ENCODE measurements at places on chromosomes 4 and X. TPM values are rescaled to one million over a fixed set of nuclear protein-coding genes. Genes with fewer than 3 reads are reported as not detected.
A peak's percentile ranks its signal among the peaks of the same experiment; 100 is the strongest.

Gene NHS
- total RNA-seq, result 2.0 TPM

Gene GATA1
- not detected for total RNA-seq

Gene GRPEL1
- 17.8 TPM for total RNA-seq

Gene TCEAL7
- 8.0 TPM for total RNA-seq

Gene SH3D19
- 118 TPM for total RNA-seq

Gene SHROOM2
- 2.7 TPM for total RNA-seq

Gene NPFFR2
- total RNA-seq, result not detected

Gene IQSEC2
- total RNA-seq, result 10.7 TPM

Gene RADX
- total RNA-seq, result 1.8 TPM

Gene TMEM144
- 9.7 TPM for total RNA-seq

DNA sequence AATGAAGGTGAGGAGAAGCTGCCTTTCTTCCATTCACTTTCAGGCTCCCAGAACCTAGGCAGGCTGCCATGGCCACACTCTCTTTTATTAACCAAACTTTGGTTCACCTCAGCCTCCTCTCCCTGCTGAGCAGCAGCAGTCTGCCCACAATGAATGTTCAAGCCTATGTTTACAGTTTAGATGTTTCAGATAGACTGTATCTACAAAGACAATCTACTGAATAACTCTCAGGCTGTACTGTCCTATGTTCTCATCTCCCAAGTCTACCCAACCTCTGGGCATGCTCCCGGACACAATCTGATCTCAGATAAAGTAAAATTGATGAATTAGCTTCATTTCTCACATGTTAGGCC lies 59.2 kb upstream of the TMEM164 start:
- H3K27me3 ChIP-seq, result no peaks in the 10 kb centered on the region
- no peak overlapping the region for H3K27ac ChIP-seq
- H3K4me3 ChIP-seq, result no peak overlapping the region
- H3K36me3 ChIP-seq, result no peaks in the 10 kb centered on the region
- no peak for DNase-seq

DNA sequence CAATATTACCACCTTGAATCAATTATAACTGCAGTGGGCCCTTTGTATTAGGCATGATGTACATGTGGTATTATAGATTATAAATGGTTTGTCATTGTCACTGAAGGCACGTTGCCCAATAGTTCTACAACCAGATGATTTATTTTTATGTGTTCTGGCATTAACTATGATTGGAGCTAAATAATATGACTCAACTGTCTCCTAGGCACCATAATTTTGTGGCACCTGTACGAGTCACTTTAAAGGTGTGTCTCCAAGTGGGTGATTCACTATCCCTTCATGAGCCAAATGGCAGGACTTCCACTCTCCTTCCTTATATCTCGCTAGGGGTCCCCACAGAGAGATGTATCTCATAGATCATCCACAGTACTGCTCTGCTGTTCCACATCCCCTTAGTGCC lies 6.1 kb upstream of the SMPX start:
- H3K27ac ChIP-seq, result no peak overlapping the region
- no peak overlapping the region for H3K4me3 ChIP-seq
- no peaks in the 10 kb centered on the region for H3K36me3 ChIP-seq

GRCh38 chr4:85149676-85150075 lies 183.2 kb upstream of the WDFY3 start:
- H3K4me3 ChIP-seq, result no peak overlapping the region
- H3K4me1 ChIP-seq, result no peaks in the 10 kb centered on the region
- DNase-seq, result no peak
- no peaks in the 10 kb centered on the region for H3K27me3 ChIP-seq

GRCh38 chr4:176377780-176378179 lies 58.0 kb downstream of the SPCS3 start:
- no peaks in the 10 kb centered on the region for H3K4me1 ChIP-seq
- H3K27ac ChIP-seq, result no peak overlapping the region
- DNase-seq, result no peak
- no peak overlapping the region for H3K4me3 ChIP-seq

GRCh38 chr4:124934916-124935315 lies 222.4 kb upstream of the ANKRD50 start:
- no peak overlapping the region for H3K27ac ChIP-seq
- no peak for DNase-seq
- no peaks in the 10 kb centered on the region for H3K36me3 ChIP-seq
- no peak overlapping the region for H3K4me3 ChIP-seq

DNA sequence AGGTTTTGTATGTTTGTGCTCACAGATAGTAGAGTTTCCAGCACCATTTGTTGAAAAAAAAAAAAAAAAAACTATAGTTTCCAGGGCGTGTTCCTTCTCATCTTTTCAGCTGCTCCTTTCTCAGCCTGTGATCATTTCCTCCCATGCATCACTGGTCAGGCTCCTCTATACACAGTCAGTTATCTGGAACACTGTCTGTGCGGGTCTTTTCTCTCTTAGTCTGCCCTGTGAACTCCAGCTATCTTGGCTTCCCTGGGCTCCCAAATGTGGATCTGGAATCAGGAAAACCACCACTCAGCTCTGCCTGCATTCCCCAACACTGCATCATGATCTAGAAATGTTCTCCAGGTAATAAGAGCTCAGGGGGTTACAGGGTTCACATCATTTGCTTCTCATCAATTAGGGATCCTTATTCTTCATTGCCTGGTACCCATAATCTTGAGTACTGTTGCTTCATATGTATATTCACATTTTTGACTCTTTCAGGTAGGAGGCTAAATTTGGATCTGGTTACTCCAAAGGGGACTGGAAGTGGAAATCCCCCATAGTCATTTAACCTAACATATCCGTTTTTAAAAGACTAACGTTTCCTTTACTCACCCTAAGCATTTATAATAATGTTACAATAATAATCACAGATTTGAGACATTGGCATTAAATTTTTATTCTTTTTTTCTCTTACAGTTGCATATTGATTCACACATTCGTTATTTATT lies 221.8 kb upstream of the KLF3 start:
- no peaks in the 10 kb centered on the region for H3K27me3 ChIP-seq
- H3K36me3 ChIP-seq, result no peaks in the 10 kb centered on the region
- no peaks in the 10 kb centered on the region for H3K4me1 ChIP-seq
- no peak for DNase-seq
- no peak overlapping the region for H3K27ac ChIP-seq

DNA sequence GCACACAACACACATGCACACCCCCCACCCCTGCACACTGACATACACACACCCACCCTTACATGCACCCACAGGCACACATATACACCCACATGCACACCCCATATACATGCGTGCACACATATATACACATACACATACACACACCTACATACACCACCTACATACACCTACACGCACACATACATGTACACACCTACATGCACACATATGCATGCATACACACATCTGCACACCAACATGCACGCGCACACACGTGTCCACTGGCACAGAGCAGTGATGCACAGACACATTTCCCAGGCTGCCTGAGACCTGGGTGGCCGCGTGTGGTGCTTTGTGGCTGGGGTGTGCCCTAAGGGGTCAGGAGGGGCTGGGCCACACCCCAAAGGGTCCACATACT lies 31.7 kb downstream of the FGFRL1 start:
- DNase-seq, result no peak
- H3K27me3 ChIP-seq, result no peaks in the 10 kb centered on the region
- no peak overlapping the region for H3K4me3 ChIP-seq
- no peaks in the 10 kb centered on the region for H3K4me1 ChIP-seq
- no peaks in the 10 kb centered on the region for H3K36me3 ChIP-seq

GRCh38 chr4:122728856-122729255 lies 3.6 kb upstream of the BBS12 start:
- H3K27ac ChIP-seq, result no peak overlapping the region
- DNase-seq, result no peak
- no peaks in the 10 kb centered on the region for H3K27me3 ChIP-seq
- H3K36me3 ChIP-seq, result no peaks in the 10 kb centered on the region

DNA sequence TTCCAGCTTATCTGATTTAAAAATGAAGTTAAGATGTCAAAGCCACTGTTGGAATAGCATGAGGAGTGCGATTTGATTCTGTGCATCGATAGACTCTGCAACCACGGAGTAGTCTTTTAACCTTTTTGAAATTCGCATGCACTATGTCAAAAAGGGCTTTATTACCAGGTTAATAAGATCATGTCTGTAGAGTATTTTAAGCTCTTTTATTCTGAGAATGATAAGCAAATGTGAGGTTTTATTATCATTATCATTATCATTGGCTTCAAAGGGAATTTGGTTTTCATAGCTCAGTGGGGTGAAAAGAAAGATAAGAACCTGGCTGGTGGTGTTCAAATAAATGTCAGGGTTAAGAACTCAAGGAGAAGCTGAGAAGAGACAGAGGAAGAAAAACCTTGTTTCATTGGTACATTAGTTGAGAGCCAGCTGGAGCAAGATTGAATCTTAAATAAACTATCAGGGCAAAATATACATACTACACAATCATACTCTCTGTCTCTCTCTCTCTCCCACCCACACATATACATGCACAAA lies 102.6 kb downstream of the MMRN1 start:
- no peaks in the 10 kb centered on the region for H3K36me3 ChIP-seq
- H3K27me3 ChIP-seq, result no peaks in the 10 kb centered on the region
- no peak overlapping the region for H3K27ac ChIP-seq
- no peaks in the 10 kb centered on the region for H3K4me1 ChIP-seq

DNA sequence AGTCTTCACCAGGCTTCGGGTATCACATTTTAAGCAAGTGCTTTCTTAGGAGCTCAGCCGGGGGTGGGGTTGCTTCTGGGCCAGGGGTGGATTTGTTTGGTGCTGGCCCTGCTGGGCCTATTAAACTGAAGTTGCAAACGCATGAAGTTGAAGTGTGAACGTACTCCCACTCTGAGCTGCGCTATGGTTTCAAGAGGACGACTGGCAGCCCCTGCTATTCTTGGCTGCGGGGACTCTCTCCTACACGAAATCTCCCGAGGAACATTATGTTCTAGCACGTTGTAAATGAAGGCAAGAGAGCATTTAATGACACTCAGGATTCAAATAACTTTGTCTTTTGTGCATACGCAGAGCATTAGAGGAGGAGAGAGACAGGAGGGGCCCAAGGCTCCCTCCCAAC lies 401.3 kb upstream of the BOD1L1 start:
- no peak overlapping the region for H3K4me3 ChIP-seq
- no peaks in the 10 kb centered on the region for H3K27me3 ChIP-seq
- DNase-seq, result no peak
- no peaks in the 10 kb centered on the region for H3K4me1 ChIP-seq
- H3K36me3 ChIP-seq, result no peaks in the 10 kb centered on the region
- peak overlapping the region; percentile 27 for H3K27ac ChIP-seq

- no peak for DNase-seq
- no peaks in the 10 kb centered on the region for H3K36me3 ChIP-seq
- no peaks in the 10 kb centered on the region for H3K4me1 ChIP-seq
- no peak overlapping the region for H3K27ac ChIP-seq
- no peaks in the 10 kb centered on the region for H3K27me3 ChIP-seq
Observed at GRCh38 chr4:38359113-38359512, 304.9 kb upstream of the KLF3 start.

DNA sequence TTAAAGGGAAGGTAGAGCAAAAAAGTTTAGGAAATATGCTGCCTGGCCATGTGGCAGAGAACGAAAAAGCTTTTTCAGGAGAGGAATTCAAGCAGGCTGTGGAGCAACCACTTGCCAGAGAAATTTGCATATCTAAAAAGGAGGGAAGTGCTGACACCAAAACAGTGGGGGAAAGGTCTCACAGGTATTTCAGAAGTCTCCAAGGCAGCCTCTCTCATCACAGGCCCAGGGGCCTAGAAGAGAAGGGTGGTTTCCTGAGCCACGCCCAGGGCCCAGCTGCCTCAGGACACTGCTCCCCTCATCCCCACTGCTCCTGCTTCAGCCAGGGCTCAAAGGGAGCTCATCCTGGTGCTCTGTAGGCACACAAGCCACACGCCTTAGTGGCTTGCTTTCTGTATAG lies 29.9 kb upstream of the STS start:
- no peak for DNase-seq
- H3K4me3 ChIP-seq, result no peak overlapping the region
- H3K27me3 ChIP-seq, result no peaks in the 10 kb centered on the region
- H3K36me3 ChIP-seq, result no peaks in the 10 kb centered on the region
- H3K4me1 ChIP-seq, result no peaks in the 10 kb centered on the region

GRCh38 chr4:98289375-98289774 lies 28.2 kb downstream of the RAP1GDS1 start:
- no peak for DNase-seq
- H3K4me3 ChIP-seq, result no peak overlapping the region
- no peaks in the 10 kb centered on the region for H3K27me3 ChIP-seq
- H3K36me3 ChIP-seq, result no peaks in the 10 kb centered on the region

GRCh38 chrX:133834771-133835170 lies 150.6 kb downstream of the GPC3 start:
- DNase-seq, result no peak
- H3K4me1 ChIP-seq, result no peaks in the 10 kb centered on the region
- no peaks in the 10 kb centered on the region for H3K27me3 ChIP-seq
- no peak overlapping the region for H3K27ac ChIP-seq
- no peak overlapping the region for H3K4me3 ChIP-seq
- H3K36me3 ChIP-seq, result no peaks in the 10 kb centered on the region

DNA sequence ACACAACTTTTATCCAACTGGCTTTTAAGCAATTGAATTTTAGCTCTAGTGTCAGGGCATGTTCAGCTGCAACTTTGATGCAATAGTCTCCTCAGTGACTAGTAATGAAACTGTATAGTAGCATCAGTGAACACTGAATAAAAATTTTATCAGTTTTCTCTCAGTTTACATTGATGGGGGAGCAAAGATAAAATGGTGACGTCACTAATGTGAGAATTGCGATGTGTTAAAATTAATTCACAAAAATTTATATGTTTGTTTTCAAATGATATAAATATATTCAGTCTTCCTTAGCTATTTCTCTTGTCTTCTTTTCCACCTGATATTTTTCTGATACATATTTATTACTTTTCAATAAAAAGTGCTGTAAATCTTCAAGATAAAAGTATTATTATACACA lies 508.8 kb upstream of the AGA start:
- DNase-seq, result no peak
- no peak overlapping the region for H3K27ac ChIP-seq
- no peaks in the 10 kb centered on the region for H3K27me3 ChIP-seq
- no peak overlapping the region for H3K4me3 ChIP-seq
- no peaks in the 10 kb centered on the region for H3K4me1 ChIP-seq

DNA sequence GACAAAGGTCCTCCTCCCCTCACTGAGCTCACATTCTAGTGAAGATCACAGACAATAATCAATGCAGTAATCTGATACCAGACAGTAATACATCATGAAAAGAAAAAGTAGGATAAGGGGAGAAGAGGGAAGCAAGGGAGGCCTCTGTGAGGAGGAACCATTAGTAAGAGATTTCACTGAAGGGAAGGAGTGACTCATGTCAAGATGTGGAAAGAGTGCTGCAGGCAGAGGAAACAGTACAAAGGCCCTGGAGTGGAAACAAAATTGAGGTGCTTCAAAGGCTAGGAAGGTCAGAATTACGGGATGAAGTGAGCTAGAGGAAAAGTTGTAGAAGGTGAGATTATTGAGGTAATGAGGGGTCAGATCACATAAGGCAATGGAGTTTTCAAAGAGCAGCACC lies 38.1 kb downstream of the LAMTOR3 start:
- peak overlapping the region; percentile 28 for H3K27ac ChIP-seq
- H3K36me3 ChIP-seq, result no peaks in the 10 kb centered on the region
- H3K4me1 ChIP-seq, result no peaks in the 10 kb centered on the region
- H3K27me3 ChIP-seq, result no peaks in the 10 kb centered on the region

All from right atrium auricular region (tissue), 2 donors.